IPS DF 6.9 (cell line): ENCODE measurements at places on chromosomes 6 and 20.

DNA sequence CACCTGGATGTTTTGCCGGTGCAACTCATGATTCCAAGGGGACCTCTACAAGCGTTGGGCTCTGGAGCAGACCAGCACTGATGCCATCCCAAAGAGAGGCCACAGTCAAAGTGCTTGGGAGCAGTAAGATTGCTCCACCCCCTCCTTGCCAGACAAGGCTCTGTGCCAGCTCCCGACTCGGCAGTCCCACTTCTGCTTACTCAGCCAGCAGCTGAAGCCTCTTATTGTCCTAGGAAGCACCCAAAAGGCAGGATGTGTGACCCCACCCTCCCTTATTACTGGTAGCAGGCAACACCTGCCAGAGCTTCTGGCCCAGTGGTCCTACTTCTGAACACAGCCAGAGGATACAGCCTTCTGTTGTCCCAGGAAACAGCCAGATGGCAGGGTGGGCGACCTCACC lies 614.2 kb downstream of the TENT5A start:
- no peak for DNase-seq

- no peak for DNase-seq
Observed at GRCh38 chr6:156634048-156634447, 143.1 kb upstream of the ARID1B start.

DNA sequence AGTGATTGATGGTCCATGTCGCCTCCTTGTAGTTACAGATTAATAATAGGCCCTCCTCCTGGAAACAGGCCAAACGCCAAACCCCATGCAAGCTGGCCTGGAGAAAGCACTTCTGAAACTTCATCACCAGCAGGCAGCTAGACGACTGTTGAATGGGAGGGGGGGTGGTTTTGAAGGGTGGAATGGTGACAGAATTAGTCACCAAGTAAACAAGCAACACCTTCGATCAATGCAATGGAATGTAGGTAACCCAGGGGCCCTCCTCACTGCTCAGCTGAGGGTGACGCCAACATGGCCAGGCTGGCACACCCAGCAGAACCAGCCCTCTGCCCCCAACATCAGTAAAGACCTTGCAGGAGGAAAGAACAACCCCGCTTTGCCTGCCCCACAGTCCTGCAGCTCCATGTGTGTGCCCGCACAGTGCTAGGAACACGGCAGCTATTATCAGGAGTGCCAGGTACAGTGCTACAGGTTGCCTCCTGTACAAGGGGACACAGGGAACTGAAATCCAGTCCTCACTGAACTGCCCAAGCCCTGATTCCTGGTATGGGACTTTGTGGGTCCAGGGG lies 2.7 kb downstream of the BCAS1 start:
- DNase-seq: no peak

DNA sequence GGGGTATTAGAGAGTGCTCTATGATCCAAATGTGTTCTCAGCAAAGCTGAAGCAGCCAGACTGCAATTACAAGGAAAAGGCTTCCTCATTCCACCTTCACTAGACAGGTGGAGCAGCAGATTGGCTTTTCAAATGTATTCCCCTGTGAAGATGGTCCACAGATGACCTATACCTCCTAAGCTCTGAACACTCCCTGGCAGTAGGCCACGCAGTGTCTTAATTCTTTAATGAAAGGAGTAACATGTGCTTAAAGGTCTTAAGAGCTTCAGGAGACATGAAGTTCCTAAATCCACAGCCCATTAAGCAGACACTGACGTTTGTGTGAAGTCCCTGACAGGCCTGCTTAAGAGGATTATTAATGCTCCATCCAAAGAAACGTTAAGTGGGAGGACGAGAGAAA lies 138.9 kb upstream of the NUP153 start:
- no peak for DNase-seq

DNA sequence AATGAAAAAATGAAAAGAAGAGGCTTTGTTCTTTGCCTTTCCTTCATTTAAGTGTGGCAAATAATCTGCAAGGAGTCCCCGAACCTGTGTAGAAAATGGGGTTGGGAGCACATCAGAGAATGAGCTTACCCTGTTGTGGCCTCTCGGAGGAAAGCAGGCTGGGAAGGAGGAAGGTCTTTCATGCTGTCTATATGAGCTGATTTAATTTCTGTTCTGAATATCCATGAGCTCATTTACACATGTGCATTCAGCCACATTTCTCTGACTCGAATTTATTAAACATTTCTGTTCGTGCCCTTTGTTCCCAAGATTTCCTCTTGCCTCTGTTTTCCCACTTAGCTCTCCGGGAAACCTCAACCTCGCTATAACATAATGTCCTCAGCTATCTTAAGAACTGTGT lies 584.4 kb upstream of the CDH4 start:
- DNase-seq: no peak

- no peak for DNase-seq
Observed at GRCh38 chr6:97726378-97726777, 443.4 kb upstream of the MMS22L start.

GRCh38 chr6:53647462-53648094 lies 18.0 kb downstream of the KLHL31 start:
- no peak for DNase-seq

DNA sequence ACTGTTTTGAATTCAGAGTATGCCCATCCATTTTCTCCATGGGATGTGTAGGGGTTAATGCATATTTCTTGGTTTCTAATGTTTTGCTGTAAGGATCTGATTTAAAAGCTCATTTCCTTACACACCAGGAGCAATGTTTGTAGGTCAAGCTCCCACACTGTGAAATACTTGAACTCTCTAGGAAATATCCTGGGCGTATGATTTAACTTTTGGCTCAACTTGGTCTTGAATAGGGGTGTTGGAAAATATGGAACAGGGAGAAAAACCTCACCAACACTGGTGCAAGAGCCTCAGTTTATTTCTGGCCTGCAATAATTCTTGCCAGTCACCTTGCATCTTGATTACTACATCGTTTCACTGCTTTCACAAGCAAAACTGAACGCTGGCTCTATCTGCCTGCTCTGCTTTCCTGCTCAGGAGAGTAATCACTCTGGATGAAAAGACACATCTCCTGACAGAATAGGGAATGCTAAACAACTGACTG lies 25.1 kb upstream of the RFPL4B start:
- DNase-seq: no peak

DNA sequence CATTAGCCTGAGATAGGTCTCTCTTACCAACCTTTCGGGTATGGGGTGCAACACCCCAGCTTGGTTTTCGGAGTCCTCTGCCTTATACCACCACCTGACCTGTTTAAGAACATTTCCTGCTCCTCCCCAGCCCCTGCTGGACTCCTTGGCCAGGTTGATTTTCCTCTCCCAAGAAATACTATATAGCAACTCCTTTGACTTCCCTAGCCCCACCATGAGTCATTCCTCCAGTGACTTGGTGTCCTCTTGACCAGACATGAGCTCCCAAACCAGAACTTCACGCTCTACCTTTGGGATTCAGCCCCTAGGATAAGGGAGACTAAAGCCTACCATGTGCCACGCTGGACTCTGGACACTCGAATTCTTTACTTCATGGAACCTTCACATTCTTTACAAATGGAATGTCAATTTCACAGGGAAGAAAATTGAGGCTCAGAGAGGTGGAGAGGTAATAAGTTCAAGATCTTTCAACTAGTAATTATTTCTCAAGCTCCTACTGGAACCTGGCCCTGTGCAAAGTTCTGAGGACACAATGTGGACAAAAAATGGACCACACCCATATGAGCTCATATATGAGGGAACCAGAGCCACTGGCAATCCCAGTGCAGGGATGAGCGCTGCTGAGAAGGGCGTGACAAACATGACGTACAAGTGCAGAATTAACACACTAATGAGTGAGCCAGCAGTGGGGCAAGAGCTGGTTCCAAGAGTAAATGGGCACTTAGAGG lies 48.2 kb downstream of the SIRPA start:
- DNase-seq: no peak

DNA sequence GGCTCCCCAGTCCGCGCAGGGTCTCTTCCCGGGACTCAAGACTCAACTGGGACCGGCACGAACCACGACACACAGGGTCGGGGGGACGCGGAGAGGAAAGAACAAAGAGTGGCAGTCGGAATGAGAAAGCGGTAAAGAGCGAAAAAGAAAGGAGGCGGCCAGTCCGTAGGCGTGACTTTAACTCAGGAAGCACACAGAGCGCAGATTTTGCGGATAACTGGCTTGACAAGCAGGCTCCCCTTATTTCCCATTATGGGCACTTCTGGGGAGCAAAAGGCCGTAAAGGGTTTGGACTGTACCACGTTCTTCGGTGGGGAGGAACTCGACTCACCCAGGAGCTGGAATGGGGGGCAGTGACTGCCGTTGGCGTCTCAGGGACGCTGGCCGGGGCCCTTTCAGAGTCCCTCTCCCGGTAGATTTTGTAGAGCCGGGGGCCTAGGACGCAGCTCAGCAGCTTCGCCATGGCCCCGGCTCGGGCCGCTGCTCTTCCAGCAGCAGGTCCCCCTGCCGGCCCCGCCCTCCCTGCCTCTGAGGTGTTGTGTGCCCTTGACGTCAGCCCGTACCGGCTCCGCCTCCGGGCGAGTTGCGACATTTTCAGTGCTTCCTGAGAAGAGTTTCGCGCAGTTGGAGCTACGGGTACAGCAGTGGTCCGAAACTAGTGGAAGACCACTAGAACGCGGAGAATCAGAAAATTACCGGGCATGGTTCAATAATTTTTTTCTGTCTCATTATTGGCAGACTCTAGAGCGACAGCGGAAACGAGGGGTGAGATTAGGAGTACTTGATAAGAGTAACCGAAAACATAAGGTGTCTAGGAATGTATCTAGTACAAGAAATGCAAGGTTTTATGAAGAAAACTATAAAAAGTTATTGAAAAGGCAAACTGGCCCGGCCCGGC lies at the start of gene ABHD16A:
TSS of gene ABHD16A (minus strand) at position 506 of the 898 bp plus-strand sequence. CDS start at position 463, 43 bp downstream.
- peak; percentile 97 for DNase-seq

GRCh38 chr20:33679758-33680485 lies 5.7 kb upstream of the NECAB3 start:
- no peak for DNase-seq

DNA sequence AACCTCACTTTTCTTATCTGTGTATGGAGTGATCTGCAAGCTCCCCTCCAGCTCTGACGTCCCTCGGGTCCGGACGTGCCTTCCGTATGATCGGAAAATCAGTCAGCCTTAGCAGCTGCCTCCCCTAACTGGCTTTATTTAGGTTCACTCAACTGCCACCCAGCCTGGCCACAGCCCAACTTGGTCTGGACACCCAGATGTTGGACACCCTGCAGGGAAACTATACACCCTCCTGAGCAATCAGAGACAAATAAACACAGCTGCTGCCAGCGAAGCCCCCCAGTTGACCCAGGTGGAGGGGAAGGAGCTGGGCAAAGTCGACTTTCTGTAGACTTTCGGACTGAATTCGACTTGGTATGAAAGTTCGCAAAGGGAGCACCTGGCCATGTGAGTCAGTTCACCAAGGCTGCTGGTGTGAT lies 28.9 kb downstream of the TBC1D7 start:
- DNase-seq: no peak

DNA sequence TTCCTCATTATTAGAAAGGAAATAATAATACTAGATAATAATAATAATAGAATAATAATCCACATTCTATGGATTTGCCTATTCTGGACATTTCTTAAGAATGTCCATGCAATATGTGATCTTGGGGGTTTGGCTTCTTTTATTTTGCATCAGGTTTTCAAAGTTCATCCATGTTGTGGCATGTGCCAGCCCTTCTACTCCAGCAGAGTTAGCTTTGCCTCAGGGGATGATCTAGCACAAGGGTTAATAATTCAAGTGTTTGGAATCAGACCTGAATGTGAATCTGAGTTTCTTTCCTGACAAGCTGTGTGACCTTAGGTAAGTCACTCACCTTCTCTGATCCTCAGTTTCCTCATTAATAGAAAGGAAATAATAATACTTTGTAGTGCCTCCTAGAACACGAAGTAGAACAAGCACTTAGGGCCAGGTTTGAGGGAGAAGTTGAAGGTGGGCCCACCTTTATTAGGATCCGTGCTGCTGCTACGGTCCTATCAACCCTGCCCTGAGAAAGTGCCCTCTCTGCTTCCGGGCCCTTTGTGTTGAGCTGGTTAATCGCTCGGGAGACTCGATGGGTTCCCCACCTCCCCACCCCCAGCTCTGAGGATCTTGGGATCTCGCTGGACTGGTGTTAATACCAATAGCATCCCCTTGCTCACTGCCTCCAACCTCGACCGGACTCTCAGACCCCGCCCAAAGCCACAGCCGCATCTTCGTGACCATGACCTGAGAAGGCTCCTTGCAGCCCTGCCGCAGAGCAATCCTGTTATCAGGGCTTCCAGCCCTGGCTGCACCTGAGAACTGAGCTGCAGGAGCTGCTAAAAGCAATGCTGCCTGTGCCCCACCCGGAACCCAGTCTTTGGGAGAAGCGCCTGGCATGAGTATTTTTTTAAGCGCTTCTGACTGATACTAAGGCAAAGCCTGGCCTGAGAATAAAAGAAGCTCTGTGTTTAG lies 26.9 kb downstream of the RBM38 start:
- no peak for DNase-seq

- DNase-seq: no peak
Observed at GRCh38 chr6:114096561-114097172, 125.7 kb upstream of the HDAC2 start.

DNA sequence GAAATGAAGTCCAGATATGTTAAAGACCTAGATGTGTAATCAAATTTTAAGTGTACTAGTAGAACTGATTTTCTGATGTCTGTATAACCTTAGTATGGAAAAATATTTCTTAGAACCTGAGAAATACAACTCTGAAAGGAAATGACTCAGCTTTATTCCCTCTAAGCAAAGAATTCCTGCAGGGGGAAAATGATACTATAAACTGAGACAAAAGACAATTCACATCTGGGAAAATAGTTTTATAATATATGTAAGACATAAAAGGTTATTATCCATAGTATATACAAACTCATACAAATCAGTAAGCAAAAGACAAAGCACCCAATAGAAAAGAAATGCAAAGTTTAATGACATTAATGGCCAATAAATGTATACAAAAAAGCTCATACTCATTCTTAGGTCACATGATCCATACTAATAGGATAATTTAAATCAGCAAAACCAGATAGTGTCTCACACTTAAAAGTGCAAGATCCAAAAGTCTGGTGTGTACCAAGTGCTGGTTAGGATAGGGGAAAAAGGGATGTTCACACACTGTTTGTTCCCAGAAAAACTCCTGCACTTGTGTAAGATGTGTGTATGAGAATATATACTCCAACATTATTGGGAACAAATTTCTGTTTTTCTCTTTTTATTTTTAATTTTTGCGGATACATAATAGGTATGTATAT lies 22.6 kb downstream of the RNF217 start:
- no peak for DNase-seq

- no peak for DNase-seq
Observed at GRCh38 chr6:49713346-49713745, at the start of gene CRISP2. Gene CRISP2, minus strand, starts transcription at chr6:49713543. Its CDS starts 4,347 bp downstream, at chr6:49709196.

- DNase-seq: no peak
Observed at GRCh38 chr6:90024633-90025032, 130.4 kb downstream of the GJA10 start.

GRCh38 chr6:53906842-53907241 lies 112.0 kb downstream of the LRRC1 start:
- DNase-seq: no peak

DNA sequence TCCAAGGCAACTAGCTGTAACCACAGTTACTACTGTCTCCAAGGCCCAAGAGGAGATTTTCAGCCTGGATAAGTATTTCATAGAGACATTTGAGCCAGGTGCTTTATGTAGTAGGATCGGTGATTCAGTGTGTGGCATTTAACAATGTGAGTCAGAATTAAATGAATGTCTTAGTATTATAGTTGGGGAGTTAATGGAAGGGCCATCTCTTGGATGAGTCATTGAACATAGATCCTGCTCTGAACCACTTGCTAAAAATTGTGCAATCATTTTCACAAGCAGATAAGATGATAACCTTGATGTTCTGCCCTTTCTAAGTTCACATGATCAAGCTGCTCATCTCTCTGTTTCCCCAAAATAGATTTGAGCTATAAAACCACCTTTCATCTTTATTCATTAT lies 668.9 kb upstream of the CITED2 start:
- DNase-seq: no peak
